SW 1271 (cell line): ENCODE measurements at places on chromosomes 4 and X.

- no peak for DNase-seq
Observed at GRCh38 chr4:47719576-47719975, 118.3 kb downstream of the CORIN start.

GRCh38 chr4:658681-659667 is 15.1 kb downstream of the ATP5ME start:
- no peak for DNase-seq

- no peak for DNase-seq
Observed at GRCh38 chr4:158827543-158827981, 58.7 kb downstream of the FNIP2 start.

GRCh38 chr4:121876070-121876469 is 5.8 kb upstream of the BBS7 start:
- DNase-seq, result no peak

GRCh38 chr4:102022343-102022742 is 231.8 kb downstream of the BANK1 start:
- no peak for DNase-seq

GRCh38 chr4:16894406-16894805 is 4.0 kb downstream of the LDB2 start:
- DNase-seq, result no peak

DNA sequence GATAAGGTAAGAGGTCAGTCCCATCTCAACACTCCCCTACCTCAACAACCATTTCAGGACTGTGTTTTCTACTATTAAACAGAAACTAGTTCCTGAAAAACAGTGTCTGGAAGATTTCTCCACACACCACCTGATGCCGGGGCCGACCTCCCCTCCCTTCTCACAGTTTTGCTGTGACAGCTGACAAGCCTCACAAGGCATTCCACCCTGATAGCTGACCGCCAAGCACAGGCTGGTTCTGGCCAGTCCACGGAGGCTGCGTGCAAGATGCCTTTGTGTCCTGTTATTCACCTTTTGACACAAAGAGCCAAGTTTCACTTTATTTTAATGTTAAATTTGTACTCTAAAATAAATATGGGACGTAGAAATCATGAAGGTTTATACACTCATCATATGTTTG is 758.6 kb downstream of the PDHA2 start:
- DNase-seq, result no peak

DNA sequence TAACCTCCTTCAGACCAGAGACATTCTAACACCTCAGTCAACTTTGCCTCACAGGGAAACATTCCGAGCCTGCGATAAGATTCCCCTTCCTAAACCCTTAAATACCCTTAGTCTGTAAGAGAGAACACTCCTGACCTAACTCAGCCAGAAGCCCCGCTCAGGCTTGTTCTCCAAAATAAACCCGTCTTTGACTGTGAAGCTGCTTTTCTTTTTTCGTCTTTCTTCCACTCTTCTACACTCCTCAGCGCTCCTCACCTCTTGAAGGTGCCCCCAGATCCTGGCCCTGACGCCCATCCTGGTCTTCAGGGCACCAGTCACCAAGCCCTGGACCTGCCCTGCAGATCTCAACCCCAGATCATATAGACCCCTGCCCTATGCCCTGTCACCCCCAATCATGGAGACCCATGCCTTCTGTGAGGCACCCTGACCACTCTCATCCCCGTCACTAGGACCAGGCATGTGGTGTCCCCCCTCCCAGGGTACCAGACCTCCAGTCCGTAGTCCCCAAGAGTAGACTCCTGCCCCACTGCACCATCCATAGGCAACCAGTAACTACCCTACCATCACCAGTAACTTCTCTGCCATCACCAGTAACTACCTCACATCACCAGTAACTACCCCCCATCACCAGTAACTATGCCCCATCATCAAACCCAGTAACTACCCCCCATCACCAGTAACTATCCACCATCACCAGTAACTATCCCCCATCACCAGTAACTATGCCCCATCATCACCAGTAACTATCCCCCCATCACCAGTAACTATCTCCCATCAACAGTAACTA is 3.5 kb downstream of the ASMTL start:
- DNase-seq, result no peak
